Stimulated activated CD4-positive, alpha-beta T cell treated with anti-CD3 and anti-CD28 coated beads, Interleukin-4, amount 100 ng/mL, for 48 hours (primary cell): ENCODE measurements at places on chromosomes 5 and 9.

DNA sequence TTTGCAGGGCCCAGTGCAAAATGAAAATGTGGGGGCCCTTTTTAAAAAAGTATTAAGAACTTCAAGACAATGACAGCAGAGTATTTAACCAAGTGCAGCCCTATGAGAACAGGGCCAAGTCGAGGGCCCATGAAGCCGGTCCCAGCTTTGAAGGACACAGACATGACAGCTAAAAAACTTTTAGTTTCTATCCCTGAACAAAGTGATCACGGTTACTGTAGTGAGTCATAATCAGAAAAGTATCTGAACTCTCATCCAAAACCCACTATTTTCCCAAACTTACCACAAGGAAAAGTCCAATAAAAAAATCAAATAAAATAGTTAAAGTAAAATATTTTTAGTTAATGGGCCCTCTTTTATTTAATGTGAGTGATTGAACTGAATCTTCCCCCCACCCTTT is 126.0 kb downstream of the MEF2C start:
- DNase-seq, result no peak

DNA sequence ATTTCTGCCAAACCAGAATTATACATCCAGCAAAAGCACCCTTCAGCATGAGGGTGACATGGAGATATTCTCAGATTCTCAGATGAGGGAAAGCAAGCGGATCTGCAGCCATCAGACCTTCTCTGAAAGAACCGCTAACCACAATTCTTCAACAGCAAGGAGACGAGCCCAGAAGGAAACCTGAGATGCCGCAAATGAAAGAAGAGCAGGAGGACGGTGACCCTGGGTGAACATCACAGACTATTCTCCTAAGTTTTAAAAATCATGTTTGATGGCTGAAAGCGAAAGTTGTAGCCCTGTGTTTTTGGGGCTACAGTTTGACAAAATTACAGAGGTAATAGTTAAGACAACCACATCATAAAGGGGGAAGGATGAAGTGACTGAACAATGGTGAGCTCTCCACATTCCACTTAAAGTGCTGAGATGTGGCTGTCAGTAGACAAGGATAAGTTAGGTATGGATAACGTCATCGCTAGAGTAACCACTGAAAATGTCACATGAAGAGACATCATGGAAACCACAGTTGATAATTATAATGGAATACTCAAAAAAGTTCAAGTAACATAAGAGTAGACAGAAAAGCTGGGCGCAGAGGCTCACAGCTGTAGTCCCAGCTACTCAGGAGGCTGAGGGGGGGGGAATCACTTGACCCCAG is 31.5 kb upstream of the NSMF start:
- DNase-seq, result no peak

DNA sequence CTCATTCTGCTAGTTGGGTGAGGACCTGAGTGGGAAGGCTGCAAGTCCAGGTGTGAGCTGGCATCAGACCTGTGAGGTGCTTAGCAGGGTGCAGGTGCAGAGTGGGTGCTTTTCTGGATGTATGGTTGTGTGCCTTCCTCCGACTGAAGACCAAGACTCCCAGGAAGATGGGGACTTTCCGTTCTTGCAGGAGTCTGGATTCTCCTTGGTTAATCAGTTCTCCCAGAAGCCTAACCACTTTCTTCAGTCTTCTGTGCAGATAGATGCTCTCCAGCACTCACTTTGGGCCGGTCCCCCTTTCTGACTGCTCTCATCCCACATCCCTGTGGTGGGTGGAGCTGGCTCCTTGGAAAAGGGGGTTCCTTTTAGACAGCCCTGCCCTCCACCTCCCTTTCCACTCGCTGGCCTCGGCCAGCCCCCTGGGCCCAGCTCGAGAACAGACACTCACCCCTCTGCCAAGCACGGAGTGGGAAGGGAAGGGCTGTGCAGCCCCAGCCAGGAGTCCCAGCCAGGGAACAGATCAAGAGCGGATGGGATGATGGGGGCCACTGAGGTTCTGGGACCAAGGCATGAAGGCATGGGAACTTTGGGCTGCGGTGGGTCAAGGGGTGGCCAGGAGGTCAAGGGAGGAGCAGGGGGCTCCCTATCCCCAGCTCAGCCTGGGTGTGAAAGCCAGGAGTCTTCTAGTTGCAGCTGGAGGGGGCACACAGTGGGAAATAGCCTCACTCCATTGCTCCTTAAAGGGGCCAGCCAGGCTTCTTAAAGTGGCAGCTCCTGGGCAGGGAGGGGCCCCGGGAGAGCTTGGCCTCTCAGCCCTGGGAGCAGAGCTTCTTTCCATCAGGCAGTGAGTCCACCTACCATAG is 62.4 kb downstream of the FGF18 start:
- DNase-seq, result no peak

DNA sequence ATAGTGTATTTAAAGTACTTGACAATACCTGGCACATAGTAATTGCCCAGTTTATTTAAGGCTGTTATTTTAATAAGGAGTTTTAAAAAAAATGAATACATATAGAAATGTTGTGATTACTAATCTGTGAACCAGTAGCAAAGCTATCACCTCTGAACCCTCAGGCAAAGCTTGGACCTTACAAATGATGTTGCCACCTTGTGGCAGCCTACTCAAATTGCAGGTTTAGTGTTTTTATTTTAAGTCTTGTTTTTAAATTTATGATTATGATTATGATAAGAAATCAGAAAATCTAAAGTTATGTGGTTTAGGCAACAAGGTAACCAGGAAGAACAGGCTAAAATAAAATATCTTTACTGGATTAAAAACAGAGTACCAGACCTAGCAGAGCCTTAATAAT is 35.8 kb downstream of the PPARGC1B start:
- DNase-seq, result no peak
